NCI-H510A treated with DMSO at 0.1 percent for 48 hours (cell line): ENCODE measurements at places on chromosomes 2 and 18.

DNA sequence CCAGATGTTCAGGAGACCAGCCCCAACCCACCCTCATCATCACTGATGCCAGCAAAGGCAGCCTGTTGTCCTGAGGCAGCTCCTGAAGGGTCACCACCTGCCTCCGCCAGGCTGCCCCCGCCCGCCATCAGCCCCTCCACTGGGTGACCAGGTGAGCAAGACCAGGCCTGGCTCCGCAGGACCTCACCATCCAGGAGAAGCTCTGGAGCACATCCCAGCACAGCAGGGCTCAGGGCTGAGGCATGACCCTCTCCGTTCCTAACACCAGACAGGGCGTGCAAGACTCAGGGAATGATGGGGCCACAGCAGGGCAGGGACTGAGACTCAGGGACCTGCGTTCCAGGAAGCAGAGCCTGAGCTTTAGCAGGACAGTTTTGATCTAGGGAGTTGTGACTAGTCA, 218.8 kb upstream of the RAB6C start:
- DNase-seq: no peak

DNA sequence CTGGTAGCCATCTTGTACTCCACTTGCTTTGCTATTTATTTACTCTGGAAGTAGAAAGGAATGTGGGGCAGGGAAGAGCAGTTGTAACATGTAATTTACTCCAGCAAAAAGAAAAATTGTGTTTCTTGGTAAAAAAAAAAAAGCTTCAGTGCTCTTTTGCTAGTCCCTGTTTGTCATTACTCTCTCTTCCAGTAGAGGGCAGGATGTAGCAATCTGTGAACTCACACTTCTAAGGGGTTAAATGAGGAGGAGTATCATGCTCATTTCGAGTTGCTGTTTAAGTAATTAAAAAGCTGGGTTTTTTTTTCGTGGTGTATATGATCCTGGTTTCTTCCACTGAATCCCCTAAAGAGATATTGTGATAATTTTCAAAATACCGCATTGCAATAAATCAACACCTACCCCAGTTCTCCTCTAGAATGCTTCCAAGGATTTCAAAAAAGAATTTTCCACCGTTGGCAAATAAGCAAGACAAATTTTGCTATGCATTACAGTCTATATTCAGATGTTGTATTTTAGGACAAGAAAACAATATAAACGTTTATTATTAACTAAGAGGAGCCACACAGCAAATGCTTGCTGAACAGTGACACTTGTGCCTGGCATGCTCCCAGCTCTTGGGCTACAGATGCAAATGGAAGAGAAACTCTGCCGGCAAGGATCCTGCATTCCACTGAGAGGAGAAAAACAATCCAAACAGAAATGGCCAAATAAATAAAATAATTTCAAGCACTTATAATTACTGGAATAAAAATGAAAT, 261.6 kb downstream of the ASXL3 start:
- peak; percentile 98 for DNase-seq

- DNase-seq: no peak
Observed at GRCh38 chr2:242013771-242014170, 144.2 kb downstream of the RTP5 start.

GRCh38 chr2:136248242-136248641, 130.3 kb upstream of the CXCR4 start:
- peak; percentile 64 for DNase-seq

GRCh38 chr2:188693111-188693510, 281.1 kb upstream of the COL3A1 start:
- DNase-seq: no peak

DNA sequence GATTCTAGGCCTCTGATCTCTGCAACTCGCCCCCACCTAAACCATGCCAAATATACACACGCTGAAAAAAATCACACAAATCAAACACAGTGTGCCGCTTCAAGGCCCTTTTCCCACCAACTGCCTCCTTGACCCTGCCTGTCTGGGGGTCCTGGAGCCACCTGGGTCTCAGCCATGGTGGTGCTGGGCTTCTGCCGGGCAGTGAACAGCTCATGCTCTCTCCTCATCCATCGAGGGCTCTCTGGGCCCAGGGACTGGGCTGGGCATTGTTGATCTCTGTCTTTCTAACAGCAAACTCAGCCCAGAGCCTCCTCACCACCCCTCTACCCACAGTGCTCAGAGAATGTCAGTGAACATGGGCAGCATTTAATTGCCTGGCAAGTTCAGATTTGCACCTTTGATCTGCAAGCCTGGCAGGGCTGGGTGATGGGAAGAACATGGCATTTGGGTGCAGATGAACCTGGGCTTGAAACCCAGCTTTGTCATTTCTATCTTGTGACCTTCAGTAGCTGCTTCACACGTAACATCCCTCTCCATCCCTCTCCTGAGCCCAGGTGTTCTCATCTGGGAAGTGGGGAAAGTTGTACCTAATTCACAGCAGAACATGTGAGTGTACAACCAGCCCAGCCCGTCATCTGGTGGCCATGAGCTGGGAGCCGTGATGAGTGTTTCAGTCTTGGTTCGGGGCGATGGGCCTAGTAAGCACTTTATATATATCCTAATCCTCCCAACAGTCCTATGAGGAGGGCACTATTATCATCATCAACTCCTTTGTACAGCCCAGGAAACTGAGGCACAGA, 46.1 kb downstream of the SDC1 start:
- no peak for DNase-seq

GRCh38 chr18:57705832-57706595, 84.4 kb upstream of the NARS1 start:
- no peak for DNase-seq

DNA sequence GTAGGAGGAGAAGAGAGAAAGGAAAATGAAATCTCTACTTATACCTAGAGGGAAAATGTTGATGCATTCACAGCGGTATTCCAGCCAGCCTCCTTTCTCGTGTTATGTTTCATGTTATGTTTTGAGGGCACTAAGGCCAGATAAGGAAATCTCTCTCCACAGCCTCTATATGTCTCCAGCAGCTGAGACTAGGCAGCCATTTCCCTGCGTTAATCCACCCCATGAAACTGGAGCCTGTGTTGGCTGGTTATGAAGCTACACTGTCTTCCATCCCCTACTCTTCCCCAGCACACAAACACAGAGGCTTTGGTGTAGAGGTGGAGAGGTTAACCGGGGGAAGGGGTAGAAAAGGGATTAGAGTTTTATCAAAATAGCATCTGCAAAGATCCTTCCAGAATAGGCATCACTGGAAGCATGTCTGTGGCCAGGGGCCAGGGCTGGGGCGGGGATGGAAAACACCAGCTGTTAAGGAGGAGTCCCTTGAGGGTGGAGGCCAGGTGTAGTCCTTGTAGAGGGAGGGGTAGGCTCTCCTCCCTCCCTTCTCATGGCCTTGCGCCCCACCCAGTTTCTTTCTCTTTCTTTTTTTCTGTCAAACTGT, 100.9 kb upstream of the TNP1 start:
- no peak for DNase-seq

- peak; percentile 65 for DNase-seq
Observed at GRCh38 chr2:176446718-176447414, 177.6 kb downstream of the MTX2 start.

DNA sequence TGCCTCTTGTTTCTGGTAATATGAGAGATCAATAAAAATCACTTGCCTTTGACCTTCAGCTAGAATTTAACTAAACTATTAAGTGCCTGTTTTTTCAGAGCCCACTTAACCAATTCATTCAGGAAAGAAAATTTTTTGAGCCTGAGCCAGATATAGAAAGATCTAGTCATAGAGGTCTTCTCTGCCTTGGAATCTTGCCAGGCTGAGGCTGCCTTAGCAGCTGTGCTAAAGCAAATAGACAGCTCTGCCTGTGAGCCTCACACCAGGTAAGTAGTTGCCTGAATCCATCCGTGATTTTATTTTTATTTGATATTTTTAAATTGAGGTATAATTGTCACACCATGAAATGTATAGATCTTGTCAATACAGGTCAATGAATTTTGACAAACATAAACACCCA, 27.4 kb downstream of the EVX2 start:
- DNase-seq: peak; percentile 89

GRCh38 chr18:3051718-3052410, 38.9 kb upstream of the LPIN2 start:
- peak; percentile 30 for DNase-seq

DNA sequence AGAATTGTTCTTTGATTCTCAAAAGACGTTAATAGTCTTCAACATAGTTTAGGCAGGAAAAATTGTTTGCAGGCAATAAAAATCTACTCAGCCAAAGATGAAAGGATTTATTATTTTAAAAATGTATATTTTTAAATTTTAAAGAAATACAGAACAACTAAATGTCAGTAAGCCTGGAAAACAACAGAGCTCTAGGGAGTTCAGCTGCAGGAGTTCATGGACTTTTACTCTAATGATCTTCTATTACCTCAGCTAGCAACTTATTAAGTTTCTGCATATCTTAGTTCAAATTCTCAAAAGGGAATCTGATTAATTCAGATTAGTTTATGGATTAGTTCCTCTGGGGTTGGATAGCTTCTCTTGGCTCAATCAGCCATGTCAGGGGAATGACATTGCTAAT, 17.9 kb upstream of the XIRP2 start:
- DNase-seq: no peak

- DNase-seq: no peak
Observed at GRCh38 chr2:190065839-190066238, 3.3 kb upstream of the MSTN start.

- no peak for DNase-seq
Observed at GRCh38 chr18:76232779-76233178, 262.3 kb downstream of the ZNF516 start.

DNA sequence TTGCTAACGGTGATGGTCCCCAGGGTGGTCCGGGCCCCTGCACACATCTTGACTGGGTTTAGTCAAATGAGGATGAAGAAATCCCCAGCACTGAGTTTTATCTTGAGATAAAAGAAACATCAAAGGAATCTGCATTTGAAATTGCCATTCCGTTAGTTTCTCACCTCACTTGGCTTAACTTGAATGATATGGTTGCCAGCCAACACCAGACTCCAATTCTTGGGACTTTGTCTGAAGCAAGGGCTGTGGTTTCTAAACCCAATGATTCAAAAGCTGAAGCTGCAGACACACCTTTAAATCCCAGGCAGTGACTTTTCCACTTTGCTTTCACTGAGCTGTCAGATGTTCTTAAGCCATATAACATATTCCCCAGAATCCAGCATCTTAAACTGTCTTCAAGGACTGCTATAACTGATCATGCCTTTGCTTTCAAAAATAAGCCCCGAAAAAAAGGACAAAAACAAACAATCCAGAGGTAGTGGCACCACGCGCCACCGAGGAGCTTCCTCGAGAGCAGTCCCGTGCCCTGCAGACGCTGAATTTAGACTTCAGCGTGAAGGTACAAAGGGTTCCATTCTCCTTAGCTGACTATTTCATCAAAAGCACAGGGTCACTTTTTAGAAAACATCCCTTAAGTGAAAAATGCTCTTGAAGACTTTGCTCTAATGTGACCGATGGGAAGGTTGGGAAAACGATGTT, 189.3 kb downstream of the HDAC4 start:
- no peak for DNase-seq

DNA sequence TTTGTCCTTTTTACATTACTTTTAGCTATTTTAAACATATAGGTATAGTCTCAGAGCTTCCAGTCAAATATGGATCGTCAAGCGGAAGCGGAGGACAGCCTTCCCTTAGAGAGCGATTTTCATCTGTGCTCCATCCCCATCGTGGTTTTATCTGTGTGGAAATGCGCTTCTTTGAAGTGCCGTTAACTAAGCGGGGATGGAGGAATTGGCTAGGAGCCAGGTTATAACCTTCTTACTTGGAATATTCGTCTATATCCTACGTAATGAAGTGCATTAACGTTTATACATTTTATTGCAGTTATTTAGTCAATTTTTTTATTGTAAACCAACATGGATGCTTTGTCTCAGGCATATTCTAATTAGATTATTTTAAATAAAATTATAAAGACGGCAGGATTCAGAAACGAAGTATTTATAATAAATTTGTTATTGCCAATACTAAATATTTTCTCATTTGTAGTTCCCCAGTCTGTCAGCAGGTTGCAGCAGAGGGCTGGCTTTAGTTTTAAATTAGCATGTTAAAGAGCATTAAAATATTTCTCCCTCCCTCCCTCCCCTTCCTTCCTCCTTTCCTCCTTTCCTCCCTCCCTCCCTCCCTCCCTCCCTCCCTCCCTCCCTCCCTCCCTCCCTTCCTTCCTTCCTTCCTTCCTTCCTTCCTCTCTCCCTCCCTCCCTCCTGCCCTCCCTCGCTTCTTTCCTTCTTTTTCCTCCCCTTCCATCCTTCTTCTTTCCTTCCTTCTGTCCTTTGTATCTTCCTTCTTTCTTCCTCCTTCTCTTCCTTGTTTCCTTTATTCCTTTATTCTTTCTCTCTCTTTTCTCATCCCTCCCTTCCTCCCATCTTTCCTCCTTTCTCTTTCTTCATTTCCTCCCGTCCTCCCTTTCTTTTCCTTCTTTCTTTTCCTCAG, 80.6 kb upstream of the DOCK10 start:
- DNase-seq: peak; percentile 13

DNA sequence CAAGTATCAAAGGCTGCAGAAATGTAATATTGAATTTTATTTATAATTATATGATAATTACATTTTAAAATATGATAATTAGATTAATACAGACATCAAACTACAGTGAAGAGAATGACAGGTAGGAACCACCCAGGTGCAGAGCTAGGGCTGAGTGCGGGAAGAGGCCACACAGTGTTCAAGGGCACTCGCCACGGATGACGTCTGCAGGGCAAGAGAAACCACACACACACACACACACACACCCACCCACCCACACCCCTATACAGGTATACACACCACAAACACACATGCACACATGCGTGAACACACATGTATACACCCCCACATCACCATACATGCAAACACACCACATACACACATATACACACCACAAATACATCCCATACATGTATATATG, 41.2 kb downstream of the MBP start:
- DNase-seq: no peak

DNA sequence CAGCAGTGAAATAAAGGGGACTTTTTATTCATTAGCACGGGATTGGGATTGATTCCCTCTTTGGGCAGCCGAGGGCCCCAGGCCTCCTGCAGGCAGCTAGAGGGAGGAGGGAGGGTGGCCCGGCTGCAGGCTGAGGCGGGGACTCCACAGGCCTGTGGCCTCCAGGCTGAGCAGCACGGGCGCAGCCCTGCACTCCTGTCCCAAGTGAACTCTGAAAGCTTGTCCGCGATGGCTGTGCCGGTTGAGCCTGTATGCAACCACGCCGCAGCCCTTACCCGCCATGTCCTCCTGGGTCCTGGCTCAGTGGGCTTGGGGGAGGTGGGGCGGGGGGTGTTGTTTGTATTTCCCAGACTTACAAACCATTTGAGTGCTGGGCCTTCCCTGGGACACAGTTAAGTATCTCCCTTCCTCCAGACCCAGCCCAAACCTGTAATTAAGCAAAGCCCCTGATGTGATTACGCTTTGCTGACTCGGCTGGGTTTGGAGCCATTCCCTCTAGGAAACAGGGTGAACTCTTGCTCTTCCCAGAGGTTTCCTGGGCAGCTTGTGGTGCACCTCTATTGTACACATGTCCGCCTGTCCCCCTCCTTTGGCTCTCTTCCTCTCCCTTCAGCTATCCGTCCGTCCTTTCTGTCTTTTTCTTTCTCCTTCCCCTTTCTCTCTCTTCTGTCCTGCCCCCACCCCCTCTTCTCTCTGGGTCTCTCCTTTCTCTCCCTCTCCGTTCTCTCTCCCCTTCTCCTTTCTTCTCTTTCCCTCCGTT, 5.3 kb downstream of the GLI2 start:
- DNase-seq: no peak
